Activated T-cell treated with anti-CD3 and anti-CD28 coated beads, Interleukin-2, amount 50 U/mL, for 72 hours (primary cell): ENCODE measurements at places on chromosomes 3 and 15. TPM values are rescaled to one million over a fixed set of nuclear protein-coding genes. Genes with fewer than 3 reads are reported as not detected.

DNA sequence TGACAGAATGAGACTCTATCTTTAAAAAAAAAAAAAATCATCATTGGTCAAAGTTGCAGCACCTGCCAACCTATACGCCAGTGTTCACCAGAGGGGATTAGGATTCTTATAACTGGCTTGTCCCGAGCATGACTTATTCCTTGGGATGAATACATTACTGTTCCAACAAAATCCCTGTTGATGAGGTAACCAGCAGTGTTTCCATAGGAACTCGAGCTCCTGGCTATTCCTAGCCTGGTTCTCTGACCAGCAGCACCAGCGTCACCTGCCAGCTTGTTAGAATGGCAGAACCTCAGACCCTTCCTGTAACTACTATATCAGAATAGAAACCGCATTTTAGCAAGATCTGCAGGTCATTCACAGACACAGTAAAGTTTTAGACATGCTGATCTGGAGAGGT is 364.4 kb downstream of the PTPRG start:
- no peak for DNase-seq
- no peak overlapping the region for H3K4me3 ChIP-seq
- no peaks in the 10 kb centered on the region for H3K4me1 ChIP-seq
- no peaks in the 10 kb centered on the region for H3K36me3 ChIP-seq

- no peak overlapping the region for H3K27ac ChIP-seq
- no peaks in the 10 kb centered on the region for H3K27me3 ChIP-seq
- no peaks in the 10 kb centered on the region for H3K36me3 ChIP-seq
- DNase-seq = no peak
- no peaks in the 10 kb centered on the region for H3K4me1 ChIP-seq
These were observed 19.1 kb upstream of the B3GNT5 start for GRCh38 chr3:183233966-183234365.

DNA sequence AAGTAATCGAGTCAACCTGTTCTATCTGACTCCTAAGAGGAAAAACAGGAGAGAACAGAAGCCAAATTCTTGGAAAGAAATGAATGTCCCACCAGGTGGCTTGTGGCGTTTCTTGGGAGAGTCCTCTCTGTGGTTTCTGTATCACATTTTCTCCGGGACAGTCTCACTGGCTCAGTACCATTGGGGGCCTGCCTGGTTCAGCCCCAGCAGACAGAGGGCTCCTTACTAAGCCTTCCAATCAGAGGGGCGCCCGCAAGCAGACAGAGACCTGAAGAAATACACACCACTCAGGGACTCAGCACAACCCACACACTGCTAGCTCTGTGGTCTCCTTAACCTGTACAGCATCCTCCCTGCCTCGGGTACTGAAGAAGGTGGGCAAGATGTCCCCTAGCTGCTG is 302.1 kb downstream of the TLE3 start:
- no peak overlapping the region for H3K4me3 ChIP-seq
- peaks cover 19% of the 10 kb centered on the region for H3K27me3 ChIP-seq
- no peak overlapping the region for H3K27ac ChIP-seq
- H3K4me1 ChIP-seq = no peaks in the 10 kb centered on the region
- DNase-seq = no peak
- H3K36me3 ChIP-seq = peaks cover 4% of the 10 kb centered on the region

GRCh38 chr3:111741181-111741580 is 117.9 kb upstream of the PHLDB2 start:
- DNase-seq = no peak
- peaks cover 14% of the 10 kb centered on the region for H3K4me1 ChIP-seq
- no peak overlapping the region for H3K27ac ChIP-seq
- no peaks in the 10 kb centered on the region for H3K27me3 ChIP-seq
- H3K36me3 ChIP-seq = peaks cover 3% of the 10 kb centered on the region
- H3K4me3 ChIP-seq = no peak overlapping the region

GRCh38 chr15:100338971-100339444 is 2.8 kb downstream of the ADAMTS17 start:
- H3K4me3 ChIP-seq = peak overlapping the region; percentile 70
- H3K27ac ChIP-seq = peak overlapping the region; percentile 9
- DNase-seq = peak; percentile 75
- no peaks in the 10 kb centered on the region for H3K36me3 ChIP-seq
- H3K4me1 ChIP-seq = peaks cover 14% of the 10 kb centered on the region

DNA sequence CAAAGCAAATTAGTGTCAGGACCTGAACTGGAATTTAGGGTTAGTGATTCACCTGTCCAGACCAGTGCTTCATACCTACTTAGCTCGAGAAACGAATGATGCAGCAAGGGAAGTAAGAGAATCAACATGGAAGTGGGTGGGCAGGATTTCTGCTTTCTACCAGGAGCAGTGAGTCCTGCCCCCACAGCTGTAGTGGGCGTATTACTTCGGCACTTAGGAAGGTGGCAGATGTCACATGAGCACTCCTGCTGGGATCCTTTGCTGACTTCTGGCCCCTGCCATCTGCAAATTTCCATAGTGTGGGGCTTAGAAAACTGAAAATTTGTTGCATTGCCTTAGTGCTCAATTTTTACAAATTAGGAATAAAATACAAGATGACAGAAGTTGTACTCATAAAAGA is 31.2 kb downstream of the RYR3 start:
- H3K27me3 ChIP-seq = peaks cover 8% of the 10 kb centered on the region
- no peak overlapping the region for H3K4me3 ChIP-seq
- no peaks in the 10 kb centered on the region for H3K36me3 ChIP-seq
- no peak for DNase-seq
- no peak overlapping the region for H3K27ac ChIP-seq
- H3K4me1 ChIP-seq = no peaks in the 10 kb centered on the region

GRCh38 chr15:74196175-74196574 is 6.4 kb downstream of the STRA6 start:
- H3K4me1 ChIP-seq = peaks cover 4% of the 10 kb centered on the region
- DNase-seq = no peak
- H3K27me3 ChIP-seq = no peaks in the 10 kb centered on the region

DNA sequence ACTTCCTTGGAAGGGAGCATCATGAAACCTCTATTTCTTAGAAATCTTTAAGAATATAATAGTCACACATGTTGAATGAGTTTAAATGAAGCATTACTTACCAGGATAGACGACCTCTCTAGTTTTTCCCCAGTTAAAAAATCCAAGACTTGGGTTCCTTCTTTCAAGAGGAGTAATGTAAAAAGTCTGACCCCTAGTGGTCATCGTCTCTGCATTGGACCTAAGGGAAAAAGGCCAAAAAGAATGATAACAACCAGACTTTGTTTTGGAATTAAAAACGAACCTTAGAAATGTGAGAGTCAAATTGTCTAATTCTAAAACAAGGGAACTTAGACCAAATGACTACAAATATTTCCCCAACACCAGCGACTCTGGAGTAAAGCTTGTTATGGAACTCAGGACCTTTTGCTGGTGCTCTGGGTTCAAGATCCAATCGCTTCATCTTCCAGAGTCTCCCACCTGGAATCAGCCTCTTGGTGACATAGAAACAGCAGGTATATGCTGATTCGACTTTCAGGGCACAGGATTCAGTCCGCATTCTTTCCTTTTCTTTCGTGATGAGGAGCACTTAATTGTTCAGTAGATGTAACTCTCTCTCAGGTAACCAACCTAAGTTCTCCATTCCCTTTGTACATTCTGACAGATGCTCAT is 214.8 kb upstream of the TPRG1 start:
- peaks cover 12% of the 10 kb centered on the region for H3K27me3 ChIP-seq
- no peak overlapping the region for H3K4me3 ChIP-seq

DNA sequence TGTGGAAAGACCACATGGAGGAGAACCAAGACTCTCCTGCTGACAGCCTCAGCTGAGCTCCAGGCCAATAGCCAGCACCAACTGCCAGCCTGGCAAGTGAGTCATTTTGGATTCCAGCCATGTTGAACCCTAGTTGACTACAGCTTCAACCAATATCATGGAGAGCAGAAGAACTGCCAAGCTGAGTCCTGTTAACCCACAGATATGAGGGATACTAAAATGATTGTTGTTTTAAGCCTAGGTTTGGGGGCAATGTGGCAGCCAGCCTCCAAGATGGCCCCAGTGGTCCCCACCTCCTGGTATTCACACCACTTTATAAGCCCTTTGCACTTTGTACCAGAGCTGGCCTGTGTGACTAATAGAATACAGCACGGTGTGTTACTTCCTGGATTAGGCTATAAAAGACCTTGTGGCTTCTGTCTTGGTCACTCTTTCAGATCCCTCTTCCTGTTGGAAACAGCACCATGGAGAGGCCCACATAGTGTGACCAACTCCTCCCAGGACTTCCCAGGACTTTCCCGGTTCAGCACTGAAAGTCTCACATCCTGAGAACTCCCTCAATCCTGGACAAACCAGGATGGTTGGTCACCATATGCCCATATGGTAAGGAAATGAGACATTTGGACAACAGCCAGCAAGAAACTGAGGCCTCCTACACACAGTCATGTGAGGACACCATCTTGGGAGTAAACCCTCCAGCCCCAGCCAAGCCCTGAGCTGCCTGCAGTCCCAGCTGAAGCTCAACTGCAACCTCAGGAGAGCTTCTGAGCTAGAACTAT is 32.4 kb upstream of the CDV3 start:
- no peak for DNase-seq
- peaks cover 3% of the 10 kb centered on the region for H3K36me3 ChIP-seq
- no peaks in the 10 kb centered on the region for H3K4me1 ChIP-seq

DNA sequence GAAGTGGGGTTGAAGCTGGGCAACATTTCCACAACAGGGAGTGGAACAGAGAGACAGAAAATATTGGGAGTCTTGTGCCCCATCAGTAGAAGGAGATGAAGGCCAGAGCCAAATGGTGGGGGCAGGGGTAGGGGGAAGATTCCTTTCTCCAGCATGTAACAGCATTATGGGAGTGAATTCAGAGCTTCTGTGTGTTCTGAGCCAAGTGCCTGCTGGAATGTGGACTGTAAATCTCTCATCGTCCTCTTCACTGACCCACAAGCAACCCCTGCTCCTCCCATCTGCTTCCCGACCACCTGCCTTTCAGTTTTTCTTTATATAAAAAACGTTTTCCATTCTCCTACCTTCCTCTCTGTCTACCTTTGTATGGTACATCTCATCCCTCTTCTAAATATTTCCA is 344.2 kb upstream of the TPRG1 start:
- H3K27me3 ChIP-seq = no peaks in the 10 kb centered on the region
- no peak overlapping the region for H3K27ac ChIP-seq
- H3K36me3 ChIP-seq = no peaks in the 10 kb centered on the region
- H3K4me1 ChIP-seq = peaks cover 18% of the 10 kb centered on the region
- DNase-seq = no peak

DNA sequence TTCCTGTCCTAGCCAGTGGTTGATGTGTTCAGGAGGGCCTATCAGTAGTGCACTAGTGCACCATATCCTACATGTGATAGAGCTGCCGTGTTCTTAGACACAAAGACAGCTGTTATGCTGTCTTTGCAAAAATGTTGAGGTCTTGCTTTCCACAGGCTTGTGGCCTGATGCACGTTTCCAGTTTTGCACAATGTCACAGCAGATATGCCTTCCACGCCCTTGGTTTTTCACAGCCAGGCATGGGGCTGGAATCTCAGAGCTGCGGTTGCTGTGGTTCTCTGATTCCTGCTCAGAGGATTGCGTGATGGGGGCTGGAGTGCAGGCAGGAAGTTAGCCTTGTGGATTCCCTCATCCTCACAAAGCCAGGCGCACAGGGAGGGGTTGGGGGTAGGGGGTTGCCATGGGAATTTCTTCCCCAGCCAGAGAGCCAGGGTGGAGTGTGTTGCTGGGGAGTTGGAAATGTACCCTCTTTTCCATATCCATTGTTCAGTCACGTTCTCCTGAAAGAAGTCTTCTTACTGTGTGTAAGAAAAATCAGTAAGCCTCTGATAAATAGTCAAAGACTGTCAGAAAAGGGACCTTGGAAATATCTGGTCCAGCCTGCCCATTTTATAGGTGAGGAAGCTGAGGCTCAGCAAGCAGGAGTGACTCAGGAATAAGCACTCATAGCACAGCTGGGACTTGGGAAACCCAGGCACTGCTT is 79.4 kb downstream of the SMAD3 start:
- H3K36me3 ChIP-seq = no peaks in the 10 kb centered on the region
- DNase-seq = no peak
- H3K27ac ChIP-seq = peak overlapping the region; percentile 48
- H3K4me3 ChIP-seq = no peak overlapping the region

GRCh38 chr3:61926923-61927322 is 365.6 kb downstream of the PTPRG start:
- H3K4me1 ChIP-seq = no peaks in the 10 kb centered on the region
- H3K27me3 ChIP-seq = no peaks in the 10 kb centered on the region
- H3K36me3 ChIP-seq = no peaks in the 10 kb centered on the region
- no peak for DNase-seq

GRCh38 chr3:138331143-138331894 is 1.7 kb upstream of the NME9 start:
- H3K36me3 ChIP-seq = no peaks in the 10 kb centered on the region
- no peaks in the 10 kb centered on the region for H3K27me3 ChIP-seq
- DNase-seq = no peak
- no peak overlapping the region for H3K27ac ChIP-seq
- H3K4me3 ChIP-seq = no peak overlapping the region
- peaks cover 42% of the 10 kb centered on the region for H3K4me1 ChIP-seq

DNA sequence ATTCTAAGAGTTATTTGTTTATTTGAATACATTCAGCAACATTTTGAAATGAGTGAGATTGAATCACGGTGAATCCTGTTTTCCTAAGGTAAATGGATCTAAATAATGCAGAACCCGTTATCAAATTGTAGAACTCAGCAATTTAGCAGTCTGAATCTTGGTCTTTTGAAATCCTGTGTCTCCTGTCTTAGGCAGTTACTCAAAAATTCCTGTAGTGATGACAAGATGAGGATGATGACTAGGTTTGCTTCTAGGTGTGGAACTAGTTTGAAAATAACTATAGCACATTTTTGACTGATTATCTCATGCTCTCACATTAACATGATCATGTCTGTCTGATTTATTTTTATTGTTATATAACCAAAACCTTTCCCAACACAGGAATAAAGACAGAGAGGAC is 115.0 kb downstream of the RAP2B start:
- no peaks in the 10 kb centered on the region for H3K4me1 ChIP-seq
- H3K4me3 ChIP-seq = no peak overlapping the region
- no peak overlapping the region for H3K27ac ChIP-seq
- no peaks in the 10 kb centered on the region for H3K36me3 ChIP-seq

DNA sequence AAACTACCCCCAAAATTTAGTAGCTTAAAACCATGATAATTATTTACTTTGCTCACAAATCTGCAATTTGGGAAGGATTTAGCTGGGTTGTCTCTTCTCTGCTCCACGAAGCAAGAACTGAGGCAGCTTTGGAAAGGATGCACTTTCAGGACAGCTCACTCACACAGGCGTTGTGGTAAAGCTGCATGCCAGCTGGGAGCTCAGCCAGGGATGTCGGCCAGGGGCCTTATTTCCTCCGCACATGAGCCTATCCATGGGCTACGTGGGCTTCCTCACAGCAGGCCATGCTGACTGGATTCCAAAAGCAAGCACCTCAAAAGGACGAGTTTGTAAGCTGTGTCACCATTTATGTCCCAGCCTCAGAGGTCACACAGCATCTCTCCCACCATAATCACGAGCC is 301.3 kb upstream of the IGF1R start:
- H3K4me1 ChIP-seq = no peaks in the 10 kb centered on the region
- H3K27ac ChIP-seq = no peak overlapping the region
- no peaks in the 10 kb centered on the region for H3K36me3 ChIP-seq
- peaks cover 18% of the 10 kb centered on the region for H3K27me3 ChIP-seq

CD80 gene
- total RNA-seq = 11.9 TPM

ARRDC4 gene
- 1.5 TPM for total RNA-seq

PPM1L gene
- total RNA-seq = 7.8 TPM

CACNA2D3 gene
- not detected for total RNA-seq

ST3GAL6 gene
- 1.5 TPM for total RNA-seq

COL6A5 gene
- total RNA-seq = not detected

IL5RA gene
- 0.77 TPM for total RNA-seq

SYNPR gene
- total RNA-seq = not detected

SEMA6D gene
- not detected for total RNA-seq

DAPK2 gene
- total RNA-seq = 3.3 TPM
